Left kidney (tissue), 8 donors: ENCODE measurements at places on chromosomes 12 and 14. TPM values are rescaled to one million over a fixed set of nuclear protein-coding genes. Genes with fewer than 3 reads are reported as not detected.
A peak's percentile ranks its signal among the peaks of the same experiment; 100 is the strongest.

Gene BIN2
- 3.2 TPM for polyA plus RNA-seq

Gene PROX2
- 4.3 TPM for polyA plus RNA-seq

Gene HSPB8
- polyA plus RNA-seq = 4.8 TPM

Gene PTHLH
- polyA plus RNA-seq = 0.67 TPM

Gene TSPAN9
- 79.9 TPM for polyA plus RNA-seq

Gene DGLUCY
- 78.7 TPM for polyA plus RNA-seq

Gene HCAR2
- polyA plus RNA-seq = 0.57 TPM

Gene KIF5A
- polyA plus RNA-seq = 0.42 TPM

Gene KRT3
- polyA plus RNA-seq = not detected

DNA sequence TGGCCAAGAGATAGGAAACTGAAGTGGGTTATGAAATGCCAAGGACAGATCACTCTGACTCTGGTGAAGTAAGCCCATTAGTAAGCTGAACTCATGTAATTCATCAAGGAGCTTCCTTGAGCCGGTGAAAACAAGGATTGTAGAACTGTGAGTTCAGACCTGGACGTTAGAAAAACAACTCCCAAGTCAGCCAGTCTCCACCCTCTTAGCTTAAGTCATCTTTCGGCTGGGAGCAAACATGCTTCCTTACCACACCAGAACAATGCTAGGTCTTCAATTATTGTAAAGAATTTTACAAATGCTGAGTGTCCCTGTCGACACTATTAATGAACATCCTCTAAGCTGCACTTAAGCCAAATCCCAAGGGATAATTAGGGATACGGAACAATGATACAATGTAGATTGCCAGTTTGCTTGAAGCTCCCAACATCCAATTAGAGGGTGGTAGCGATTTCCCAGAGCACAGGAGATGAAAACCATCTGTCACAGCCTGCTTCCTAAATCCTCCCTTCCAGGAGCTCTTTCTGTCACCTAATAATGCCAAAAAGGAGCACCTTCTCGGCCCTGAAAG, 45.7 kb upstream of the VASH1 start:
- no peak for DNase-seq

GRCh38 chr12:31210541-31210940, 115.4 kb downstream of the SINHCAF start:
- DNase-seq = no peak

- DNase-seq = peak; percentile 38
Observed at GRCh38 chr14:76267322-76268046, 108.5 kb upstream of the ESRRB start.

DNA sequence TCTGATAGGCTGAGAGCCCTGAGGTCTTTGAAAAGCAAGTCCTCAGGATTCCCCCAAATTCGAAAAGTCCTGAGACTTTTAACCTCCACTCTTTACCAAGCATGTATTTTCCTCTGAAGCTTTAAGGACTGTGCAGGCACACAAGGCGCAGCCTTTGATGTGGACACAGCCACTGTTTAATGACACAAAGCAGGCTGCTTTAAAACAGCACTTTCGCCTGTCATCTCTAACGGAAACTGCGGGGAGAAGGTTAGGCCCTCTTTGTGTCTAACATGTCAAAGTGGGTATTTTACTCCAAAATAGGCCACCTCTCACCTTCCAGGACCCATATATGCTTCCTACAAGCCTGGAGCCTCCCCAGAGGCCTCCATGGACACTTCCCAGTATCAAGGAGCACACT, 159.2 kb downstream of the GCH1 start:
- DNase-seq = no peak

DNA sequence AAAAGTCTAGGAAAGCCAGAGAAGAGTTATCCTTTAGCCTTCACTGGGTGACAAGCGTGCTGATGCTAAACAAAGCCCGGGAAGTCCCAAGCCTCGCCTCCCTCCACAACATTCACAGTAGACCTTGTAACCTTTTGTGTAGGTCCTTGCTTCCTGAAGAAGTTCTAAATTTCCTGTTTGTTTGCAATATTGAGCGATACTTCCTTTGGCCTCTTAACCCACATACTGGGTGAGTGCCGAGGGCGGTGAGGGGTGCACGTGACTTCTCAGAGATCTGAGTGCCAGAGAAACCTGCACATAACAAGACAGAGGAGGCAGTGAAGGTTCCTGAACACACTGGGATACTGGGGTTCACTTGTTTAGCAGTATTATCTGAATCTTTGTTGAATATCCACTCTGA, 134.3 kb downstream of the PLXNC1 start:
- DNase-seq = no peak

DNA sequence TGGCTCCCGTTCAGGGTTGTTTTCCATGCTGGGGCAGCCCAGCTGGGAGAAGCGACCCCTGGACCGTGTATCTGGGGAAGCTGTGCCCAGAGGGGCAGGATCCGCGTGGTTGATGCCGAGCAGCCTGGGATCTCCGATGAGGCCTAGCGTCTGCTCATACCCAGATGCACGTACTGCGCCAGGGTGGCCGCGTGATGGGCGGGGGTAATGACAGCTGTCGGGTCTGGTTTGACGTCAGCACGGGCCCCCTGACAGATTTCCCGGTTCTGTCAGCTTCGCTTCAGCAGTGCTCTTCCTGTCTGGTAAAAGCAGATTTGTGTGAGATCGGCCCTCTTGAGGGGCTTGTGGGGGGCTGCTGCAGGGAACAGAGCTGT, 147.3 kb downstream of the TSPAN9 start:
- no peak for DNase-seq

DNA sequence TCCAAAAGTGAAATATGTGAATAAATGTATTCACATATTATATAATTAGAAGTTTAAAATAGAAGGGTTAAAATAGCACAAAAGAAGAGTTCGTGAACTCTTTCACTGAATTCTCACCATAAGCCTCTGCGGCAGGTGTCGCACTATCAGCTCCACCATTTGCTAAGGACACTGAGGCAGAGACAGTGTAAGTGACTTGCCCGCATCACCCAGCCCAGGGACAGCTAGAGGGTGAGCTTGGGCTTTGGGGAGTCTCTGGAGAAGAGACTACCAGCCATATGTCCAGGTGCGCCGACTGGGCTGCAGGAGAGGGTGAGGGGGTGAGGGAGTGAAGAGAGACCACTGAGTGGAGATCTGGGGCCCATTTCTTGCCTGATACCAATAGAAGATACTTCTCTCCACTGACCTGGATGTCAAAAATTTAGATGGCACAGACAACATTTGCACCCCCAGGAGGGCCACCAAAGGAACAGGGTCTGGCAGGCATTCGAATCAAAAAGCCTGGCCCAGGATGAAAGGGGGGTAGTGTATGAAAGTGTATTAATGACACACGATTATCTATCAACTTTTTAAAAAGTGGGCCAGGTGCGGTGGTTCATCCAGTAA, 28.5 kb downstream of the FAIM2 start:
- no peak for DNase-seq

GRCh38 chr12:71045781-71046180, 112.0 kb downstream of the TSPAN8 start:
- no peak for DNase-seq

- no peak for DNase-seq
Observed at GRCh38 chr12:131210506-131211339, 257.0 kb downstream of the ADGRD1 start.

- DNase-seq = no peak
Observed at GRCh38 chr12:108345716-108346633, 6.9 kb upstream of the CMKLR1 start.
